ENCODE measurements at places on chromosomes 13 and 19. TPM values are rescaled to one million over a fixed set of nuclear protein-coding genes. Genes with fewer than 3 reads are reported as not detected.

GRCh38 chr19:50362030-50362412, 3.4 kb downstream of the NAPSA start:
- H3K4me3 ChIP-seq = no peak overlapping the region
- no peaks in the 10 kb centered on the region for H3K27me3 ChIP-seq
- H3K4me1 ChIP-seq = peaks cover 14% of the 10 kb centered on the region
- DNase-seq = no peak
- no peaks in the 10 kb centered on the region for H3K36me3 ChIP-seq

GRCh38 chr13:45231305-45231704, 30.5 kb upstream of the KCTD4 start:
- H3K4me3 ChIP-seq = no peak overlapping the region
- H3K4me1 ChIP-seq = no peaks in the 10 kb centered on the region
- no peak for DNase-seq
- no peaks in the 10 kb centered on the region for H3K27me3 ChIP-seq

- no peaks in the 10 kb centered on the region for H3K4me1 ChIP-seq
- H3K27me3 ChIP-seq = no peaks in the 10 kb centered on the region
- no peak for DNase-seq
- H3K36me3 ChIP-seq = no peaks in the 10 kb centered on the region
Observed at GRCh38 chr13:79869326-79869725, 388.4 kb downstream of the NDFIP2 start.

GRCh38 chr13:25574437-25575411, 202.9 kb downstream of the ATP8A2 start:
- DNase-seq = no peak
- no peaks in the 10 kb centered on the region for H3K27me3 ChIP-seq
- no peak overlapping the region for H3K4me3 ChIP-seq
- H3K36me3 ChIP-seq = no peaks in the 10 kb centered on the region
- no peak overlapping the region for H3K27ac ChIP-seq

The IGFL3 gene
- not detected for total RNA-seq

- H3K27ac ChIP-seq = no peak overlapping the region
- no peak overlapping the region for H3K4me3 ChIP-seq
- no peaks in the 10 kb centered on the region for H3K4me1 ChIP-seq
- DNase-seq = no peak
Observed at GRCh38 chr13:46492946-46493345, 60.0 kb upstream of the LRCH1 start.

The SSC5D gene
- 41.2 TPM for total RNA-seq

DNA sequence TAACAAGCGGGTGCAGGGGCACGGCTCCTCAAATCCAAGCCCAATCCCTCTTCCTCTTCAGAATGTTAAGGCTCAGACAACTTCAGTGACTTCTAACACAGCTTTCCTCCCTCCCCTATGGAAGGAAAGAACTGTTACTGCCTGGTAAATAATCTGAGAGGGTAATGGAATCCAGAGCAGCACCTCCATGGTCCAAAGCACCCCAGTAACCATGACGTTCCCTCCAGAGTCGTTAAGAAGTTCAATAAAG, 969 bp downstream of the AKT2 start:
- peak overlapping the region; percentile 96 for H3K27ac ChIP-seq
- no peaks in the 10 kb centered on the region for H3K27me3 ChIP-seq
- no peak for DNase-seq
- peaks cover 60% of the 10 kb centered on the region for H3K4me1 ChIP-seq
- H3K4me3 ChIP-seq = peak overlapping the region; percentile 73

DNA sequence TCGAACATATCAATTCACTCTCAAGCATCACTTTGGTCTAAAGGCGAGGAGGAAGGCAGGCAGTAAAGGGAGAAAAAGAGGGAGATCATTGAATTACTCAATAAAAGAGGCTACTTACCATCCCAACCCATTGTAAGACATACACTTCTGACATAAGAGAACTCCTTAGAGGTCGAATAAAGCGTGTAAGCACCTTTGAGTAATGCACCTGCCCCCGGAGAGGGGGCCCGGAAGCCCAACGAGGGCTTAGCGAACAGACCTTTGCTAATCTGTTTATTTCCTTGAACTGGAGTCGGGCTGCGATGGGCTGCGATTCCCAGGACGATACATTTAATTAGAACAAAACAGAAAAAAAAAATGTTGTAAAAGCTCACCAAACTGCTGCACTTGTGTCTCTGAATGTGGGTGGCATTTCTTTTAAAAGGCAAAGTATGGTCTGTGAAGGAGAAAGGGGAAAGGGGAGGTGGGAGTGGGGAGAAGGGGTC, 3.0 kb downstream of the ZC3H4 start:
- DNase-seq = no peak
- peak overlapping the region; percentile 100 for H3K27ac ChIP-seq
- peak overlapping the region; percentile 95 for H3K4me3 ChIP-seq
- H3K36me3 ChIP-seq = no peaks in the 10 kb centered on the region
- peaks cover 63% of the 10 kb centered on the region for H3K4me1 ChIP-seq

The NLRP4 gene
- not detected for total RNA-seq

DNA sequence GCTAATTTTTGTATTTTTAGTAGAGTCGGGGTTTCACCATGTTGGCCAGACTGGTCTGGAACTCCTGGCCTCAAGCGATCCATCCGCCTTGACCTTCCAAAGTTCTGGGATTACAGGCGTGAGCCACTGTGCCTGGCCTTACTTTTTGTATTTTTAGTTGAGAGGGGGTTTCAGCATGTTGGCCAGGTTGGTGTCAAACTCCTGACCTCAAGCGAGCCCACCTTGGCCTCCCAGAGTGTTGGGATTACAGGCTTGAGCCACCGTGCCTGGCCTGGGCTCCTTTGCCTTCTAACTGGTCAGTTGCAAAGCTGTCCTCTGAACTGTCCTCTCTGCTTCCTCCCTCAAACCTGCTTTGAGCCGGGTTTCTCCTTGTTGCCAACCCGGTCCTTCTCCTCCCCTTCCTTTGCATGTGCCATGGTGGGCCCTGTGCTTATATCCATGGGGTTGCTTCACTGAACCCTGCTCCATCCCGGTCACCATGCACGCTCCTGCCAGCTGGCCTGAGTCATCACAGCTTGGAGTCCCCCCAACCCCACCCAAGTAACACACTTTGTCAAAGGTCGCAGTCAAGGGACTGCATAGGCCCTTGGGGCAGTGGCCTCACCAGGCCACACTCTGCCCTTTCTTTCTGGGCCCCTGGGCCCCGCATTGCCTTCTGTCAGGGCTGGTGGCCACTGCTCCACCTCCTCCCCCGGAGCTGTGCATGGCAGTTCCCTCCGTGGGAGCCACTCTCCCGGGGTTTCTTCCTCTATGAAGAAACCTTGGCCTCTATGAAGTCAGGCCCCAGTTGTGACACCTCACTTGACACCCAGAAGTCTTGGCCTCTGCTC, 21.2 kb downstream of the WTIP start:
- peaks cover 27% of the 10 kb centered on the region for H3K4me1 ChIP-seq
- DNase-seq = no peak
- H3K27me3 ChIP-seq = no peaks in the 10 kb centered on the region
- H3K27ac ChIP-seq = no peak overlapping the region

The NHLRC3 gene
- 9.3 TPM for total RNA-seq

The NALCN gene
- 0.42 TPM for total RNA-seq

DNA sequence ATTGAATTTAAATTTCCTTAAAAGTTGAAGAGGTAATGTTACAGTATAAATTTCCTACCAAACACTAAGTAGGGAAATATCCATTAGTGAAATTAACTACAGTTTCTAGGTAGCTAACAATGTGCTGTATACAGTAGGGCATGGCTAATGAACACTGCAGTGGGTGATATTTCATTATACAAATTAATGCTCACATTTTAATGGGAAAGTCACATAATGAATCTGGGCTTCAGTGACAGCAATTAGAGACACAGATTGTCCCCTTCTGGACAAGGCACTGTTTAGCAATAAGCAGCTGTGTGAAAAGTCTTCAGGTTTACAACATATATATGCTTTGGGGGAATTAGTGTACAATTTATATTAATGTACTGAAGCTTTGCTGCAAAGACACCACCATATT, 169.4 kb downstream of the ZNF536 start:
- H3K4me1 ChIP-seq = no peaks in the 10 kb centered on the region
- no peak overlapping the region for H3K4me3 ChIP-seq
- H3K27me3 ChIP-seq = no peaks in the 10 kb centered on the region
- no peaks in the 10 kb centered on the region for H3K36me3 ChIP-seq
- DNase-seq = no peak

DNA sequence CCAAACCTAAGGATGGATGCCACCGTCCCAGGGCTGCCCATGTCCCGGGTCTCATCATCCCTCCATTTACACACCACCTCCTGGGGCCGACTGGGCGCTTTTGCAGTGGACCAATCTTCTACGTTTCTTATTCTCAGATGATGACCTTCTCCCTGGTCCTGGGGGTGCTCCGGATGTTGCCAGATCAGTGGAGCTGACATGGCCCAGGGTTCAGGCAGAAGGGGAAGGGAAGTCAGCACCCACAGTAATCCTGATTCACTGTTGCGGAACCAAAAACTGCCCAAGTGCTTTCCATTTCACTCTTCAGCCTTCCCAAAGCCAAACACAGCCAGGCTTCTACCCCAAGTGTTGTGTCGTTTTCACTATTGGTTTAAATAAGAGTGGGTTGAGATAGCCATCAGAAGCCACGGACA, 29.8 kb downstream of the RAB20 start:
- no peak overlapping the region for H3K4me3 ChIP-seq
- peaks cover 15% of the 10 kb centered on the region for H3K4me1 ChIP-seq

DNA sequence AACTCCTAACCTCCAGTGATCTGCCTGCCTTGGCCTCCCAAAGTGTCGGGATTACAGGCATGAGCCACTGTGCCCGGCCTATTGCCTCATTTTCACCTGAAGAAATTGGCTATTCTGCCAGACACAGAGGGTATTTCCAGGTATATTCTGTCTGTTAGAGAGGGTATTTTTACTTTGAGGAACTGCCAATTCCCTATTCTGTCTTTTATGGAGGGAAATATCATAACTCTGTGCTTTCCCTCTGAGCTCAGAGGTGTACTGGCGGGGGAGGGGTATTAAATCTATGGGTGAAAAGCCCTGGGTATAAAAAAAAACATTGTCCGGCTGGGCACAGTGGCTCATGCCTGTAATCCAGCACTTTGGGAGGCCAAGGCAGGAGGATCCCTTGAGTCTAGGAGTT, 24.8 kb downstream of the TSKS start:
- H3K4me1 ChIP-seq = no peaks in the 10 kb centered on the region
- no peaks in the 10 kb centered on the region for H3K36me3 ChIP-seq
- H3K4me3 ChIP-seq = no peak overlapping the region
- no peaks in the 10 kb centered on the region for H3K27me3 ChIP-seq

DNA sequence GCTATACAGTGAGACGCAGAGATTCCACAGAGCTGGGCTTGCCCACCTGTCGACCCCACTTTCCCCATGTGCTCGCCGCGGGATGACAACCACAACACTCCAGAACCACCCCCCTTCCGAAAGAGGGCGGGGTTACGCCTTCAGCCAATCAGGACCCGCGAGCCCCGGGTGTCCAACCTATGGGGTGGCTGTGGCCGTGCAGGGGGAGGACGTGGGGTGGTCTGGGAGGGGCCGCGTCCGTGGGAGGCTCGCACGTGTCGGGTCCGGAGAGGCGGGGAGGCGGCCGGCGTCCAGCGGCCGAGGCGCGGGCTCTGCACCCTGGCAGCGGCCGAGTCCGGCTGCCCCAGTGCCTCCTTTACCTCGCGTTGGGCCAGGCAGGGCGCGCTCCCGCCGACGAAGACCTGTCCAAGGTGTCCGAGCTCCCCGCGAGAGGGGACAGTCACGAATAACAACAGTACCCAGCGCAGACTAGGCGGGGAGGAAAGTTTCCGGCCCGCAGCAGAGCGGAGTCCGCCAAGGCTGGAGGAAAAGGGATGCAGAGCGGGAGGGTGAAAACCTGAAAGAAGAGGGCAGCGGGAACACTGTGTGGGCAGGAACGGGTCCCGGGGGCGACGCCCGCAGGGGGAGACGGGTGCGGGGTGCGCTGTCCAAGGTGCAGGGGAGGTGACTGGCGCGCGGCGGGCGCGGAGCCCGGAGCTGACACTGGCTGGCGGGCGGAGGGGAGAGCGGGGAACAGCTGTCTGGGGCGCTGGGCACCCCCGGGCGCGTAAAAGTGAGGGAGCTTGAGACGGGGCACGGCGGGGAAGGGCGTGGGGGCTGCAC, 911 bp downstream of the ENOX1 start:
- H3K27me3 ChIP-seq = no peaks in the 10 kb centered on the region
- H3K27ac ChIP-seq = peak overlapping the region; percentile 86
- no peaks in the 10 kb centered on the region for H3K36me3 ChIP-seq
- H3K4me1 ChIP-seq = peaks cover 60% of the 10 kb centered on the region
- peak overlapping the region; percentile 75 for H3K4me3 ChIP-seq
- peak; percentile 95 for DNase-seq

DNA sequence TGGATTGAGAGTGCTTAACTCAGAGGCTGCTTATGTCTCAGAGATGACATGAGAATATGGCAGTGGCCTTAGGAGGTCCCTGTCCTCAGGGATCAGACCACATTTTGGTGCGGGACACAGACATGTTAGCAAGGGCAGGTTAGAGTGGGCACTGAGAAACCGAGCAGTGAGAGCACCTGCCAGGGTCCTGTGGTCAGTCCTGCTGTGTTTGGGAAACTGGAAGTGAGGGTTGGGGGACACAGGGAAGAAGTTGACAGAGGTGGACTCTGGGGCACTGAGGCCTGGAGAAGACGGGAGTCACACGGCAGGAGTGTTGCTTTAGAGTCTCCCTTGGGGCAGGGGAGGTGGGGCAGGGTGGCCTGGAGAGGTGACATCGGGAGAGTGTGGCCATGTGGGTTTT, 7.4 kb downstream of the IGFLR1 start:
- no peak overlapping the region for H3K4me3 ChIP-seq
- no peak for DNase-seq
- H3K27me3 ChIP-seq = no peaks in the 10 kb centered on the region
- no peak overlapping the region for H3K27ac ChIP-seq
- peaks cover 9% of the 10 kb centered on the region for H3K4me1 ChIP-seq

DNA sequence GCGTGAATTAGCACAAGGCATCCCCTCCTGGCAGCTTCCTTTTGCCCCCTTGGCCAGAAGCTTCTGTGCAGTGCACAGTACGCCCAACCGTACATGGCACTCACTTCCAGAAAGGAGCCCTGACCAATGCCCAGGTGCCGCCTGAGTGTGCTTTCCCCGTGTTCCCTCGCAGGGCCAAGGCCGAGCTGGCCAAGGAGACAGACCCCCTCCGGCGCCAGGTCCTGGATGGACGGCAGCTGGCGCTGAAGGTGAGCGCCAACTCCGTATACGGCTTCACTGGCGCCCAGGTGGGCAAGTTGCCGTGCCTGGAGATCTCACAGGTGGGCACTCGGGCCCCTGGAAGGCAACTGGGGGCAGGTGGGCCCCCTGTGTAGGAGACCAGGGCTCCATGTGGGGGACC, 9.4 kb upstream of the SPIB start:
- no peak for DNase-seq
- H3K27me3 ChIP-seq = no peaks in the 10 kb centered on the region
- no peak overlapping the region for H3K27ac ChIP-seq

The NLRP7 gene
- total RNA-seq = not detected

- no peaks in the 10 kb centered on the region for H3K4me1 ChIP-seq
- no peak overlapping the region for H3K4me3 ChIP-seq
- H3K27ac ChIP-seq = no peak overlapping the region
- DNase-seq = no peak
- no peaks in the 10 kb centered on the region for H3K27me3 ChIP-seq
Observed at GRCh38 chr19:29549105-29550070, 23.6 kb downstream of the VSTM2B start.

The SMAD9 gene
- 62.7 TPM for total RNA-seq

Measured in esophagus muscularis mucosa (tissue), 4 donors.